Right renal cortex interstitium (tissue), 3 donors: ENCODE measurements at places on chromosomes 11 and 22. TPM values are rescaled to one million over a fixed set of nuclear protein-coding genes. Genes with fewer than 3 reads are reported as not detected.

The MIOX gene
- 13.4 TPM for polyA plus RNA-seq

The VSIG10L2 gene
- not detected for polyA plus RNA-seq

The NAGA gene
- polyA plus RNA-seq = 25.1 TPM

The POU2AF2 gene
- polyA plus RNA-seq = not detected

The EFCAB6 gene
- polyA plus RNA-seq = 5.6 TPM

The THY1 gene
- polyA plus RNA-seq = 90.2 TPM

The PEX26 gene
- 23.9 TPM for polyA plus RNA-seq

The MAPK1 gene
- polyA plus RNA-seq = 126 TPM

The DKK3 gene
- polyA plus RNA-seq = 72.0 TPM

The SLC43A3 gene
- polyA plus RNA-seq = 22.9 TPM

DNA sequence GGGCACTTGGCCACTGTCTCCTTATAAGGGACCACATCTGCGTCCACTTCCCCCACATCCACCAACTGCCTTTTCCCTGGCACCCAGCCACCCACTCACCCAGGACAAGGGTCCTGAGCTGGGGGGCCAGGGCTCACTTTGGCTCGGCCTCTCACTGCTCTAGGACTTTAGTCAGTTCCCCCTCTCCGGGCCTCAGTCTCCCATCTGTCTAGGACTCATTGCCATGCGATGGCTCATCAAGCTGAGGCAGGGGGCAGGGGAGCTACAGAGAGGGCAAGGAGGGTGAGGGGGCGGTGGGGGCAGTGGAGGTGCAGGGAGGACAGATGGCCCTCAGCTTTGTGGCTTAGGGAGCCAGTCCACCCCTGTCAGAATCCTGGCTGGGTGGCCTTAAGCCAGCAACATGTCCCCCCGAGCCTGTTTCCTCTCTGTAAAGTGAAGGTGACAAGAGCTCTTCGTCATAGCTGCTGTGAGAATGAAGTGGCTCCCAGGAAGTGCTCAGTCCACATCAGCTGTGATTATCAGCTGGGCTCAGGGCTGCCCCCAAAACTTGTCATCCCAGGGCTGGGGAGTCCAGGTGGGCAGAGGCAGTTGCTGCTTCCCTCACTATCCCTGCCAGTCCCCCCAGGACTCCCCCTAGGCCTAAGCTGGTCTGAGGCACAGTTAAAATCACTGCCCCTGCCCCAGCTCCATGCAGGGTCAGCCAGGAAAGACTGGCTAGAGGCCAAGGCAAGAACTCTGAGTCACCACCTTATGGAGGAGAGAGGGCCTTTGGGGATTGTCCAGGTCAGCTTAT, 14.9 kb downstream of the RAC2 start:
- no peak for DNase-seq

DNA sequence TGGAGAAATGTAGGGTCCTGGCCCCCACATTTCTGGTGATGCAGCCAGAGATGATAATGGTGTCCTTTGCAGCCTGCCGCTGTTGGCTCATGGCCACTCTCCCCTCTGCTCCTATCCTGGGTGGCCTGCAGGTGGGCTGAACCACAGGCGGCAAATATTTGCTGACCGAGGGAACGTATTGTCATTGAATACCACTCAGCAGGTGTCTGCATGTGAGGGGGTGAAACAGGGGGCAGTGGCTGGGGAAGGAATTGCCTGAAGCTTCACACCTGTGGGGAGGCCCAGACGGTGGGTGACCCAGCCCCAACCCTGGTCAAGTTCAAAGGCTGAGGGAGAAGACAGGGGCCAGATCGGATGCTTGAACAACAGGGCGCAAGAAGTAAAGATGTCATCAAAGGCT, 73.3 kb upstream of the WNT11 start:
- no peak for DNase-seq

- DNase-seq = no peak
These were observed 1.0 kb upstream of the GLB1L2 start for GRCh38 chr11:134330611-134331353.

DNA sequence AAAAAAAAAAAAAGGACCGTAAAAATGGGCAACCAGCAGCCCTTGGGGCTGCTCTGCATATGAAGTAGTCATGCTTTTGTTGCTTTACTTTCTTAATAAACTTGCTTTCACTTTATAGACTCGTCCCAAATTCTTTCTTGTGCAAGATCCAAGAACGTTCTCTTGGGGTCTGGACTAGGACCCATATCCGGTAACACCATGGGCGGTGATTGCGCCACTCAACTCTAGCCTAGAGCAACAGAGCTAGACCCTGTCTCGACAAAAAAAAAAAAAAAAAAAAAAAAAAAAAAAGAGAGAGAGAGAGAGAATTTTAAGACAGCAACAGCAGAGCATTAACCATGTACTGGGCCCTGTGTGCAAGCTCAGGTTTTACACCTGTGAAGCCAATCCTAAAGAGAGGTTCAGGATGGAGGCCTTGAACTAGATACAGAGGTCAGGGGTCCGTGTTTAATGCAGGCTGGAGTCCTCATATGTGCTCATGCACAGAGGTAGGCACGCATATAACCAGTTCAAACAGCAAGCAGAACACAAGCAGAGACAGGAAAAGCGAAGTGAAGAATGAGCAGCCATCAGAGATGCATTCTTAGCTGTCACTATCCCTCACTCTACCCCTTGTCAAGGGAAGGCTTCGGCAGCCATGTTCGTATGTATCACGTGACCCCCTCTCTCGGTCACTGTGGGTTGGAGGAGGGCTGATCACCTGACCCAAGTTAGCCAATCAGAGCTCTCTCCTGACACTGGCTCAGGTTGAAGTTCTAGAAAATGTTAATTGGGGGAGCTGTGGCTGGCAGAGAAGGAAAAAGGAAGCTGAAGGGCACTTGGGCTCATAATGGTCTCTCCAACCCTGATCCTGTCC, 16.7 kb upstream of the SYT12 start:
- DNase-seq = no peak

- DNase-seq = no peak
These were observed 213.3 kb downstream of the CADM1 start for GRCh38 chr11:115290893-115291292.

DNA sequence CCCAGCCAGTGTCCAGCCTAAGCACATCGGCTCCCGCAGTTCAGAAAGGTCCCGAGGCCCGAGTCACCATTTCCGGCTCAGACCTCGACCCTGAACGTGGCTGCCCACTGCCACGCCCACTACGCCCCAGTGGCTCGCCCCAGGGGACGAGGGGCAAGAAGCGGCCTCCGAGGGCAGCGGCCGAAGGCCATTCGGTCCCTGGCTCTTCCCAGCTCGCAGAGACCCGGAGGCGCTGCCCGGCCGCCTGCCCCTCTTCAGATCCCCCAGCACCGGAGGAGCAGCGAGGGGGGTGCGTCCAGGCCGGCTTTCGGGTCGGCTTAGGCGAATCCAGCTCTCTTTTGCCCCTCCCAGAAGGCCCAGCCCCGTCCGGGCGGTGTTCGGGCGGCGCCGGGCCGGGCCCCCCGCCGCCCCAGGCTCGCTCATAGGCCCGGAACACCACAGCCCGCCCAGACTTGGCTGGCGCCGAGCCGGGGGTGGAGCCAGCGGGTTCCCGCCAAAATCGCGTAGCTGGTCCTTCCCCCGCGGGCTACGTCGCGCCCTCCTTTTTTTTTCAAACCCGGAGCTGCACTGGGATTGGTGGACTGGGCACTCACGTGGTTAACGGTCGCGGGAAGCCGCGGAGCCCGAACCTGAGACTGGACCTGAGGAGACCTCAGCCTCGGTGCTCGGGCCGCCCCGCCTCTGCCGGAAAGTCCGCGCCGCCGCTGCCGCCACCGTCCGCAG, at the start of gene WEE1:
Gene WEE1 (plus strand): TSS at position 619 of the 723 bp plus-strand sequence. CDS start 264 bp downstream, outside the sequence.
- DNase-seq = peak; percentile 93

- DNase-seq = no peak
These were observed 52.0 kb downstream of the KCNJ1 start for GRCh38 chr11:128814856-128815705.

DNA sequence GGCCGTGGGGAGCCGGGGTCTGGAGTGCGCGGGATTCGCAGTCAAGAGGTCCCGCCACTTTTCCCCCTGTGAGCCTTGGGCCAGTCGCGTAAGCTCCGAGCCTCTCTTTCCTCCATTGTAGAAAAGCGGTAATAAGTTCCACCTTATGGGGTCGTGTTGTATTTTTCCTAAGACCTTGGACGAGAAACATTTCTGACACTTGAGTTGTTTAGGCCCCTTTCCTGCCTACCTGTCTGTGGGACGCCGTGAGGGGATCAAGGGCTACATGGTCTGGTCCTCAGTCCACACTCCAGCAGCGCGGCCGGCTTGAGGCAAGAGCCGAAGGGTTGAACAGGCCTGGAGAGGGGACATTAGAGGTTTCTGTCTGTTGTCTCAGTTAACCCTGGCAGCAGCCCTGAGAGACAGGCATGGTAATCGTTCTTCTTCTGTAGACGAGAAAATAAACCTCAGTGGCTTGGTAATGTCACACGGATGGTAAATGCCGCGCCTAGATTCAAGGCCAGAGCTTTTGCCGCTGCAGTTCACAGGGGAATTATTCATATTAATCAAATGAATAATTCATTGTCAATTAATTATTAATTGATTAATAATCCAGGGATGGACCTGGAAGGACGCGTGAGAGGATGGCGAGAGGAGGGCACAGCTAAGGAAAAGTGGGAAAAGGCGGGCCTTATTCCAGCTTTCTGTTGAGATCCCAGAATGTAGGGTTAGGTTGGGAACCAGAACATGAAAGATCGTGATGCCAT, 545 bp downstream of the FEN1 start:
- DNase-seq = no peak

- no peak for DNase-seq
These were observed 27.9 kb downstream of the INCENP start for GRCh38 chr11:62151737-62152102.

GRCh38 chr11:23903044-23903704, 593.7 kb upstream of the LUZP2 start:
- no peak for DNase-seq

- no peak for DNase-seq
These were observed 19.4 kb downstream of the RPS6KA4 start for GRCh38 chr11:64378335-64378880.

- no peak for DNase-seq
These were observed 277.4 kb downstream of the FAM76B start for GRCh38 chr11:95512177-95512576.

- DNase-seq = no peak
These were observed 97.7 kb upstream of the SORL1-AS1 start for GRCh38 chr11:121550247-121551030.

DNA sequence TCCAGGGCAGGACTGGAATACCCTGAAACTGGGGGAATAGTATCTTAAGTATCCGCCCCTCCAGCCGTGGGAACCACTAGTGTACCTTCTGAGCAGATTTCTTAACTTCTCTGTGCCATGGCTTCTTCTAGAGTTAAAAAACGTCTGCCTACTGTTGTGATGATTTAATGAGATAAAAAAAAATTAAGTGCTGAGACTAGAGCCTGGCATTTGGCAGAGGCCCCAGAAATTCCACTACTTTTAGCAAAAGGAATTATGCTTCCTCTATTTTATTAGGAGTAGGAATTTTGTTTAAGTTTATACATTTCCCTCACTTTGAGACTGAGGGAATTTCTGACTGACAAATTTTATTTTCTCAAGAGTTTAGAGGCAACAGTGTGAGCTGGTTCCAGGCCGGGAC, 371.2 kb upstream of the B3GAT1 start:
- no peak for DNase-seq

- no peak for DNase-seq
These were observed 100.6 kb upstream of the ARHGAP42 start for GRCh38 chr11:100586361-100587101.

DNA sequence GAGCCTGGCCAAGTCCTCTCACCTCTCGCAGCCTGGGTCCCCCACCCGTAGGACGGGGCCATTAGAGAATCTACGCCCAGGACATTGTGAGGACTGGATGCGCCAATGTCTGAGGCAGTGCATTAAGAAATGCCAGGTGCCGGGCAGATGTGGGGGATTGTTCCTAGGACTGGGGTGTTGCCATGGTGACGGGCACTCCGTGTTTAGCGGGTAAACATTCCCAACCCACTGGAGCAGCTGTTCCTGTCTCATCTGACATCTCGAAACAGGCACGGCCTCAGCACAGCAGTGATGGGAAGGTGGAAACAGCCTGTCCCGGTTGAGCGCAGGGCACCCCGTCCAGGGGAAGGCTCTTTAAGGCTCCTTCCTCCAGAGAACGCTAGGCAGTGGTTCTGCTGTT, 99.6 kb upstream of the RTL6 start:
- no peak for DNase-seq

DNA sequence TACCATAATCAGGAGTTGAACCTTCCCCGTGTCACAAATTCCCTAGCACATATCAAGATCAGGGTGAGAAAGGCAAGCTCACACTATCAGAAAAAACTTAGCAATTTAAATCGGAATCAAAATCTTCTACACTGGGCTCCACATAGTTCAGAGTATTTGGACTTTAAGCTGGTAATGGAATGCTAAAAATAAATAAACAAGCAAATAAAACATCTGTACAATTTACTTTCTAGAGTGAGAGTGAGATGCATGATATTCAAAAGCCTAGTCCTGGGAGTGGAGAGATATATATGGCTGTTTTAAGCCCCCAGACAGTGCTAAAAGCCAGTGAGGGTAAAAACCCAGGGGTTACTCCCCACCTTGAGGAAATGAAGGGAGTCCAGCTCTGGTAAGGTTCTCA, 380.6 kb downstream of the SOX6 start:
- no peak for DNase-seq

DNA sequence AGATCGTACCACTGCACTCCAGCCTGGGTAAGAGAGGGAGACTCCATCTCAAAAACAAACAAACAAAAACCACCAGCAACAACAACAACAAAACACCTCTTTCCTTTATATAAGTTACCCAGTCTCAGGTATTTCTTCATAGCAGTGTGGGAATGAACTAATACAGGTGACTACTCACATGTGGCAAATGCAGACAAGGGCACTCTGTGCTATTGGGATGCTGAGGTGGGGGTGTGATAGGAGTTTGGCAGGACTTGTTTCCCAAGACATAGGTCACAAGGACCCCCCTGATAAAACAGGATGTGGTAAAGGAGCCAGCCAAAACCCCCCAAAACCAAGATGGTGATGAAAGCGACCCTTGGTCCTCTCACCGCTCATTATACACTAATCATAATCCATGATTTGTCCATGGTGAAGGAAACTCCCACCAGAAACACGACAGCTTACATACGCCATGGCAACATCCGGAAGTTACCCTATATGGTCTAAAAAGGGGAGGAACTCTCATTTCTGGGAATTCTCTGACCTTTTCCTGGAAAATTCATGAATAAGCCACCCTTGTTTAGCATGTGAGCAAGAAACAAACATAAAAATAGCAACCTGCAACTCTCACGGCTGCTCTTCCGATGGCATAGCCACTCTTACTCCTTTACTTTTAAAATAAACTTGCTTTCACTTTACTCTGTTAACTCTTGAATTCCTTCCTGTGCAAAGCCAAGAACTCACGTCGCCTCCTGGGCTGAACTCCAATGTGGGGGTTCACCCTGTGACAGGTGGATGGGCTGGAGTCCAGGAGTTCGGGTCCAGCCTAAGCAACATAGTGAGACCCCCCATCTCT, 18.8 kb upstream of the INCENP start:
- DNase-seq = no peak

GRCh38 chr22:47064016-47064415, 301.6 kb downstream of the TBC1D22A start:
- no peak for DNase-seq

DNA sequence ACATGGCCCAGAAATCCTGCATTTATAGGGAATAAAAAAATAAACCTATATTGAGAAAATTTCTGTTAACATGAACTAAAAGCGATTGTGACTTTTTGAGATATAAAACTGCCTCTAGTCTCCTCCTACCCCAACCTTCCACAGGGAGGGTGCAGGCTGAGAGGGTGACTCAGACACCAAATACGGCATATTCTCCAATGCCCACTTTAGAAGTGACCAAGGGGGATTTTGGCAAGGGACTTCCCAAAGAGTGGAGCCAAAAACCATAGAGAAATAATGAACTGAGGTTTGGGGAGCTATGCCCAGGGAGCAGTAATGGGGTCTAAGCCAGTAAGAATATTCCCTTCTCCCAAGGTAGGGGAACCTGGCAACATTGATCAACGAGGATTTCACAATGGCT, 124.9 kb upstream of the ZC3H12C start:
- no peak for DNase-seq
